NCI-H2029 (cell line): ENCODE measurements at places on chromosomes 4 and X.

DNA sequence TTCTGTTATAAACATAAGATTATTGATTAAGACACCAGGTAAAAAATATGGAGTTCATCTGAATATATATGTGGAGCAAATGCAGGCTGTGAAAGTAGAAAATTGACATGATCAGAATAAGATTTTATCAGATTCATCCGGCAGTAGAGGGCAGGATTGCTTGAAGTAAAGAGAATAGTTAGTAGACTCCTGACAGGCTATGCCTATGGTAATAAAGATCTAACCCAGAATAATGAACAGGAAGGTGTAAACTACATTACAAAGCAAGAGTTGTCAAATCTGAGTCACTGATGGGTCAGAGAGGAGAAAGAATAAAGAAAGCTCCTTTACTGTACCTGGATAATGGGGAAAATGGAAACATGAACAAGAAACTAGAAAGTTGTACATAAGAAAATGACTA lies 20.8 kb upstream of the TMEM184C start:
- DNase-seq, result no peak

- no peak for DNase-seq
Measured at GRCh38 chr4:70606459-70606858, 14.4 kb downstream of the AMBN start.

GRCh38 chrX:22246620-22247019 lies 26.1 kb upstream of the CBLL2 start:
- DNase-seq, result no peak

- no peak for DNase-seq
Measured at GRCh38 chr4:187685247-187685646, 310.3 kb upstream of the ZFP42 start.
